Choroid plexus epithelial cell (primary cell): ENCODE measurements at places on chromosomes 13 and 19.

GRCh38 chr13:97198753-97199152 lies 23.4 kb upstream of the MBNL2 start:
- DNase-seq: no peak

GRCh38 chr13:98807774-98808173 lies 55.3 kb upstream of the SLC15A1 start:
- DNase-seq: no peak

DNA sequence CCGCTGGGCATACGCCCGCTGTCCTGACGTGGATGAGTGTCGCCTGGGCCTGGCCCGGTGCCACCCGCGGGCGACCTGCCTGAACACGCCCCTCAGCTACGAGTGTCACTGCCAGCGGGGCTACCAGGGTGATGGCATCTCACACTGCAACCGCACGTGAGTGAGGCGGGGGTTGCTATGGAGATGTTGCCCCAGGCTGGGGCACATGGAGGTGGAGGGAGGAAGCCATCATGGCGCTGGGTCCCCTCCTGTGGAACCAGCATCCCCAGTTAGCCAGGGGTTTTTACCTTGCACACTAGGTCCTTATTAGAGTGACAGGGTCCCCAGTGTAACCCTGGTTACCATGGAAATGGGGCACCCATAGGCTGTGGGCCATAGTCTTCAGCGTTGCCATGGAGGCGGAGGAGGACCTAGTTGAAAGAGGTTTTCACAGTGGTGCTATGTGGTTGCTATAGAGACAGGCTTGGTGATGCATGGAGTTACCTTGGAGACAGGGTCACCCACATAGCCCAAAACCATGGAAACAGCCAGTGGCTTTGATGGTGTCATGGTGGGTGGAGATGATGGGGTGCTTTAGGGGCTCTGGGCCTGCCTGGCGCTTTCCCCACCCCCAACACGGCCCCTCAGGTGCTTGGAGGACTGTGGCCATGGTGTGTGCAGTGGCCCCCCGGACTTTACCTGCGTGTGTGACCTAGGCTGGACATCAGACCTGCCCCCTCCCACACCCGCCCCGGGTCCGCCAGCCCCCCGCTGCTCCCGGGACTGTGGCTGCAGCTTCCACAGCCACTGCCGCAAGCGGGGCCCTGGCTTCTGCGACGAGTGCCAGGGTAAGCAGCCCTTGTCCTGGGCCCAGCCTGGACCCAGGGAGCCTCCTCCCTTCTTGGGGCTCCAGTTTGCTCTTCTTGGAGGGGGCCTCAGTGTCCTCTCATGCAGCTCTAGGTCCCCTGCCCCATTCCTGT lies 27.1 kb downstream of the MEGF8 start:
- peak; percentile 20 for DNase-seq

DNA sequence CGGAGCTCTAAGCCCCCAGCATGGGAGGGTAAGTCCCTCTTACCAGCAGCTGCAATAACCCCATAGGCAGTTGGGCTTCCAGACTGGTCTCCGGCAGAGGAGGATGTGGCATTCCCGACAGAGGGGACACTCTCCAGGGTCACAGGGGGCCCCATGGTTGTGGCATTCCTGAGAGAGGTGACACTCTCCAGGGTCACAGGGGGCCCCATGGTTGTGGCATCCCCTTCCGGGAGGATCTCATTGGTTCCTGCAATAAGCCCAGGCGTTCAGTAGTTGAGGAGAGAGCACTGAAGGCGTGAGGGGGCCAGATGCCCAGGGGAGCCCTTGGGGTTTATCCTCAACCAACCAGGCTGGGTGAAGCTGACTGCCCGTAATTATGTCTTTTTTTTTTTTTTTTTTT lies 5.4 kb downstream of the CD320 start:
- DNase-seq: no peak

DNA sequence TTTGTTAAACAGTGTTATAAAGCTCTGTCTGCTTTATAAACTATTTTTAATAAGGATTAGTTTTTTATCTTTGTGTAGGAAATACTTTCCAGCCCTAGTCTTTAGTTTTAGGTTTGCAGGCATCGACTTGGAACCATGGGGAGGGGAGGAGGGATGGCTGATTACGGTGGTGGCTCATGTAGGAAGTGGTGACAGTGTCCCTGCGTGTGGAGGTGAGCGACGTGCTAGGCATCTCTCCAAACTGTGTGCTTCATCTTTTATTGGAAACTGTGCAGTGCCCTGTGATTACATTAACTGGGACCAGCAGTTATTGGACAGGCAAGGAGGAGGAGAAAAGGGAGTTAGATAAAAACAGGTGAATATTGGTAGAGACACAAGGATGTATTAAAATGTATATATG lies 203.8 kb downstream of the ATP8A2 start:
- DNase-seq: no peak
